ENCODE measurements at places on chromosomes 2 and 18.

DNA sequence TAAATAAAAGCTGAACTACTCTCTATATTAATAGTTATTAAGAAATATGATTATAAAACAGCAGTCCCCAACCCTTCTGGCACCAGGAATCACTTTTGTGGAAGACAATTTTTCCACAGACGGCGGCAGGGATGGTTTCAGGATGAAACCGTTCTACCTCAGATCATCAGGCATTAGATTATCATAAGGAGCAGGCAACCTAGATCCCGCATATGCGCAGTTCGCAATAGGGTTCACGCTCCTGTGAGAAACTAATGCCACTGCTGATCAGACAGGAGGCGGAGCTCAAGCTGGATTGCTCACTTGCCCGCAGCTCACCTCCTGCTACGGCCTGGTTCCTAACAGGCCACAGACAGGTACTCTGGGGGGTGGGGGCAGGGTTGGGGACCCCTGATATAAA is 19.3 kb upstream of the DSG2 start:
- DNase-seq = no peak

DNA sequence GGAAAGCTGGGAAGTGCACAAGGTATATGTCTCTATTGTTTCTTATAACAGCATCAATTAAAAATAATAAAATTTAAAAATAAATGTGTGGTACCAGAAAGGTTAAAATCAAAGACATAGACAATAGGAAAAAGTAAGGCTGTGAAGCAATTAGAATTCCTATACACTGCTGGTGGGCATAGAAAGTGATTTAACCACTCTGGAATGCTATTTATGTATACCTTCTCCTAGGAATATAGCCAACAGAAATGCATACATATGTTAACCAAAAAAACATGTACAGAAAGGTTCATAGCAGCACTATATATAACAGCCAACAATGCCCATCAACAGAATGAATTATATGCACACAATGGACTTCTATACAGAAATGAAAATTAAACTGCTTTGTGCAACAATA is 43.0 kb downstream of the WDSUB1 start:
- peak; percentile 17 for DNase-seq

- no peak for DNase-seq
These were observed 46.2 kb downstream of the RND3 start for GRCh38 chr2:150441226-150441625.

GRCh38 chr2:224932522-224932921 is 109.7 kb downstream of the DOCK10 start:
- no peak for DNase-seq

DNA sequence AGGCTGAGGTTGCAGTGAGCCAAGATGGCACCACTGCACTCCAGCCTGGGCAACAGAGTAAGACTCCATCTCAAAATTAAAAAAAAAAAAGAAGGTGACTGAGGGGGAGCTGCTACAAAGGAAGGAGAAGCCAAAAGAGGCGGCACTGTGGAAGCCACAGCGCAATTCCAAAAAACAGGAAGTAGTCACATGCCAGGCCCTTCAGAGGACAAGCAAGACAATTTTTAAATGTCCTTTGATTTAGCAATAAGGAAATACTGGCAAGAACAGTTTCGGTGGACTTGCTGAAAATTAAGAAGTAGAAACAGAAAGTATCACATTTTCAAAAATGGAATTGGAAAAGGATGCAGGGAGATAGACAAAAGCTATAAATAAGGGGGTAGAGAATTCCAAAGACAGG is 122.8 kb downstream of the OSBPL1A start:
- no peak for DNase-seq

GRCh38 chr18:79521416-79522205 is 125.9 kb downstream of the NFATC1 start:
- DNase-seq = no peak

- DNase-seq = peak; percentile 92
These were observed at the start of gene MEIS1 for GRCh38 chr2:66434679-66435548. Gene MEIS1, plus strand, starts transcription at chr2:66435125. Its CDS starts 732 bp downstream, at chr2:66435857.

DNA sequence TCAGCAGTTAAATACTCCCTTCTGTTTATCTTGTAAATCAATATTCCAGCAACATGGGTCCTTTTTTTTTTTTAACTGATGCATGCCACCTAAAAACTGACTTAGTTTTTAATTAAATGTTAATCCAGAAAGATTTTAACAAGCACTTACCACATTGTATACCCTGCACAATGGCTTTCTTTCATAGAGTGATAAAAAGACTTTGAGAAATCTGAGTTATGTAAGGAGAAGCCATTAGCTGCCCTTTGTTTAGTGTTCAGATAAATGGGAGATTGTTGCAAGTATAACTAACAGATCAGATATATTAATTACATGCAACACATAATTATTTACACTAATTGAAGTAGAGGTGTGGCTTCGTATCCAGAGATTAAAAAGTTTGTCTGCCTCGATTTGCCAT is 22.7 kb upstream of the NFATC1 start:
- DNase-seq = no peak

DNA sequence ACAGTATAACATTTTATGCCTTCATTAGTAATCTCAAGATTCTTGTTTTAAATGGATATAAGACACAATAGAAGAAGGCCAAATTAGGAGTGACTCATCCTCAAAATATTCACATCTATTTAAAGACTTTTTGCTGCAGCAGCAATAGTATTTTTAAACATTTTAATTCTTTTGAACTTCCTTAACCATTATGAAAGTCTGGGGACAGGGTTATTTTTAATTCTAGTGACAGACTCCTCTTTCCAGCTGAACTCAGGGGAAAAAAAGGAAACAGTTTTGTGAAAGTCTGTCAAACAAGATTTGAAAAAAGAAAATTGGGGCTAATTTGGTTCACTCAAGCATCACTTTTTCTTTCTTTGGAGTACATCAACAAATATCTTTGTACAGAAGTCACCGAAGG is 541.8 kb downstream of the NUP35 start:
- DNase-seq = peak; percentile 12

DNA sequence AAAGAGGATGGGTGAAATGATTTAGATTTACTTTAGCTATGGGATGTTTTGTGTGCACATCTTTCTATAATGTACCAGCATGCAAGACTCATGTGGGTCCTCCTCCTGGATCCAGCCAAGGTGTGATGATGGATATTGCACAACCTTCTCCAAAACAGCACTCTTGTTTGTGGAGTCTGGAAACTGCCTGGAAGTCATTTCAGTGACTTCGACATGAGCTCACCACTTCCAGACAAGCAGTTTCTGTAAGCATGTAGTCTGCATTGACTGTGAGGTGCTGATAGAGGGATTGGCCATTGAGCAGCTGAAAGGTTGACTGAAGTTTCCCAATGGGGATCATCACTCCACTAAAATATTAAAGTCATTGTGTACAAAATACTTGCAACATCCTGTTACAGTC is 154.0 kb downstream of the TRIB2 start:
- no peak for DNase-seq

DNA sequence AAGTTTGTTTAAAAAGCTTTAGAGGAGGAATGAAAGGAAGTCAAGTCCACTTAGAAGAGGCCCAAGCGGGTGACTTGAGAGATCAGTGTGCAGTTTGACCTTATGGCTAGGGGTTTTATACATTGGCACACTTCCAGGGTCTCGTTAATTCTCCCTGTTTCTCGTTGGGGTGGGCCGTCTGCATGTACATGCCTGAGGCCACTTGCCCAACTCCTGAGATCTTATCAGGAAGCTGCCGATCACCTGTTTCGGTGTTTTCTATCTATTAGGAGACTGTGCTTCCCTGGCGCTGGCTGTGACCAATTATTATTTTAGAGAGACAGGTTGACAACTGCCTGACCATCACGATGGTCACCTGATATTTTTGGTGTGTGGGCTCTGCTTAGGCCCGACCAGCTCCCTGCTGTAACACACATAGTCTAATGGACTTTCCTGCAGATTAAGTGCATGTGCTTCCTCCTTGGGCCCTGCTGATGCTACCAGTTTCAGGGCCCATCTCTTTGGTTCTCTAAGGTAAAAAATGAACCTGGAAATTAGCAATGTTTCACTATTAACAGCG is 31.0 kb upstream of the MSH6 start:
- DNase-seq = no peak

DNA sequence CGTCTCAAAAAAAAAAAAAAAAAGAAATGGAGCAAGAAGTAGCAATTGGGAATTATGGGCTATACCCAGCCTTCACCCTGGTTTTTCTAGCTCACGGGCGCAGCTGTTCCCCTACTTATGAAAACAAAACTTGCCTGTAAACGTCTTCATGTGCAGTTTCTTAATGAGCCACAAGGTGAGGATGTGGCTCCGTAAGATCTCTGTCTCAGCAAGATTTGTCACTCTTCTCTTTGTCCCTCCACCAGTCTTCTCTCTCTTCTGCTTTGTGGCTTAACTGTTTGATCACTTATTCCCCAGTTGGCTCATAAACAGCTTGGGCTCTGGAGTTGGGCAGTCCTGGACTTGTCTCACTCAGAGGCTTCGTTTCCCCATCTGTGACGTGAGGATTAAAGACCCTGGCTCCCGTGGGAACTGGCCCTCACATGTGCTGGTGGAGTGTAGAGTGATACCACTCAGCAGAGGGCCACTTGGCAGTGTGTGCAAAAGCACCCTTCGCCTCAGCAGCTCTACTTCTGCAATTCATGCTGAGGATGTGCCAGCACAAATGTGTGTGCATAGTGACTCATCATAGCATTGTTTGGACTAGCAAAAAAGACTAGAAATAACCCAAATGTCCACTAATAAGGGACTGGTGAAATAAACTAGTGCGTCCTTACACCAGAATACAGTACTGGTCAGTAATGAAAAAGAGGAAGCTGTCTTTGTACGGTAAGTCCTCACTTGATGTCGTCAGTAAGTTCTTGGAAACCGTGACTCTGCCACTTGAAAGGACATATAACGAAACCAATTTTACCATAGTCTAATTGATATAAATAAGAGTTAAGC is 8.7 kb downstream of the CEP68 start:
- DNase-seq = peak; percentile 47

DNA sequence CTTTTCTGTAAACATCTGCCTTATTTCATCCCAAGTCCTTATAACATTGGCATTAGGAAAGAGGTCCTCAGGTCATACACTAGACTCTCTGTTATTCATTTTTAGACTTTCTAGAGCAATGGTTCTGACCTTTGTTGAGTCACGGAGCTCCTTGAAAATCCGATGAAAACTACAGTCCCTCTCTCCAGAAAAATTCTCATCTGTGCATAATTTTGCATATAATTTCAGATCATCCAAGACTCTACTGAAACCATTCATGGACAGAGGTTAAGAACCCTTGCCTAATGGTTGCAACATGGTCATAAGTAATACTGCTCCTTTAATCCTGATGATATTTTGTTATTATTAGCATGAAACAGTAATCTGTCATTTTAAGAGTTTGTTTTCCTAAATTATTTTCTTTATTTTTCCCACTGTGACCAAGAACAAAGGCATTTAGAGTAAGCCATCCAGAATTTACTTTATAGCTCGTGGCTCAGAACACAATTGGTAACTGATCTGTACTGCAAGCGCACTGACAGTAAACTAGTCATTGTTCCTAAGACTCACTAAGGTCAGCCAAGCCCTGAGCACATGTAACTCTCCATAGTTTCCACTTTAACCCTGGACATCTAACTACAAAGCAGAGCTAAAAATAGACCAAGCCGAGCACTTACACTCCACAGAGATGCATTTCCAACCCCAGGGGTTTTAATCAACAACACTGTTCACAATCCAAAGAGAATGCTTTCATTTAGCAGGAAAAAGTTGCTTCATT is 8.4 kb downstream of the MYOM1 start:
- DNase-seq = no peak

GRCh38 chr18:5628512-5629255 is 84.9 kb upstream of the EPB41L3 start:
- DNase-seq = peak; percentile 57

DNA sequence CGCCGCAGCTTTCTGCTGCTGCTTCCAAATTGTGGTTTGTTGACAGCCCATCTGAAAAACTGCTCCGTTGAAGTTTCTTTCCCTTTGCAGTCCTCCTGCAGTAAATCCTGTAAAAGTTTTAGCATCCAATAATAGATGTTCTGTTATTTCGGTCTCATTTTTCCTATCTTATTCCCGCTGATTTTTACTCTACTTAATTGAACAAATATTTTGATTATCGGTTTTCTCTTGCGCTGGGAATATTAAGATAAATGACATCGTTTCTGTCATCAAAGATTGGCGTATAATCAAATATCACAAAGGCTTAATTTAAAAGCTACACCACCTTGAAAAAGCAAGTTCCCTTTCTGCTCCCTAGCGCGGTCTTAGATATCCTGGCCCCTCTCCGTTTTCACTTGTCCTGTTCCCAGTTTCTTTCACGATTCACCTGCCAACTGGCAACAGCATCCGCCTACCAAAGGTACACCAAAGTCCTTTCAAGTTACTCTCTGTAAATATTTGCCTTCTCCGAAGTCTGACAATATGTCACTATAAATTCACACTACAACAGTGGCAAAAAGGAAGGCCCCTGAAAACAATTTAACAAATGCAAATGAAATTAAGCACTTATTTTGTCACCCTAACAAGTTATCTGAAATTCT is 1.0 kb upstream of the STRN start:
- no peak for DNase-seq

GRCh38 chr2:51994123-51994763 is 962.3 kb upstream of the NRXN1 start:
- no peak for DNase-seq

- no peak for DNase-seq
These were observed 559.3 kb upstream of the ID2 start for GRCh38 chr2:8122520-8122919.

- no peak for DNase-seq
These were observed 874 bp downstream of the NDUFAF7 start for GRCh38 chr2:37232131-37232933.

DNA sequence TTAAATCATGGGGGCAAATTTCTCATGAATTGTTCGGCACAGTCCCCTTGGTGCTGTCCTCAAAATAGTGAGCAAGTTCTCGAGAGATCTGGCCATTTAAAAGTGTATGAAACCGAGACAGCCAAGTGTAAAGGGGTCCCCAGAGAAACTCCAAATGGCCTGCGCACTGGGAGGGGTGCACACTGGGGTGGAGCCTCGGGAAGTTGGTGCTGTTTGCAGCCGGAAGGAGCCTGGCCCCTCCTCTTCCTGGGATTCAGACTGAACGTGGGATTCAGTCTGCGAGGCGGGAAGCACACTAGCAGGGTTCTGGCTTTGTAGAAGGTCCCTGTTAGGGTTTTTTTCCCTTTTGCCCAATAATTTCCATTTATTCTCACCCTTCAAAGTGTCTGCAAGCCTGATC is 48.8 kb downstream of the RABL2A start:
- DNase-seq = no peak

- DNase-seq = no peak
These were observed 1.0 kb upstream of the PEX13 start for GRCh38 chr2:61016392-61017002.

- no peak for DNase-seq
These were observed 134.8 kb upstream of the AGAP1 start for GRCh38 chr2:235358981-235359471.

DNA sequence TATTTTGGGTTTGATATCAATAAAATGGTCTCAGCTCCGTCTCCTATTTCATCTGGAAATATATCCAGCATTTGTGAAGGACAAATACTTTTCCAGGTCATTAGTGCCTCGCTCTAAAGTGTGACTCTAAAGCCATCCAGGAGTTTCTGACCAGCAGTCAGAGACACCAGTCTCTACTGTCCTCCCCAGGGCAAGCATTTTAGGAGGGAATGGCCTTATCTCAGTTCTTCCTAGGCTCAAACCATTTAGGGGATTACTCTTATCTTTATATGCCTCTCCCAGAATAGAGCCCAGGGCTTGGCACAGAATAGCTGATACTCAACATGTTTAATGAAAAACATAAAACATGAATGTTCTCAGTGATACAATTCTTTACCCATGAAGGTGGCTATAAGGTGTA is 187.6 kb downstream of the NAPG start:
- DNase-seq = no peak
